ENCODE measurements at places on chromosomes 1 and 21.

DNA sequence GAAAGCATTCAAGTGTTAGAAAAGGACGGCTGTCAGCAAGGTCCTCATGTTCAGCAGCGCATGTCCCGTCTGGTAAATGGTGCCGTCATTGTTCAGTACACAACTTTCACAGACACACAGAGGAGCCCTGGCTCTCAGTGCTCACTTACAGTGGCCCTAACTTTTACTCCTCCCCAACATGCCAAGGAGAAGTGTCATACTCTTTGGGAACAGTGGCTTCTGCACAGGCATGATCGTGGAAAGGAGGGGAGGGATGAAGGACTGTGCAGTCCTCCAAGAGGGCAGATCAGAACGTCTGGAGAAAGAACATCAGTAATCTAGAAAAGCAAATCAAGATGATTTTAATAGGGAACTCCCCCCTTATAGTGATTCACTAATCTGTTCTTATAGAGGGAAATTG lies 3.8 kb upstream of the GRHL3 start:
- no peak for DNase-seq

DNA sequence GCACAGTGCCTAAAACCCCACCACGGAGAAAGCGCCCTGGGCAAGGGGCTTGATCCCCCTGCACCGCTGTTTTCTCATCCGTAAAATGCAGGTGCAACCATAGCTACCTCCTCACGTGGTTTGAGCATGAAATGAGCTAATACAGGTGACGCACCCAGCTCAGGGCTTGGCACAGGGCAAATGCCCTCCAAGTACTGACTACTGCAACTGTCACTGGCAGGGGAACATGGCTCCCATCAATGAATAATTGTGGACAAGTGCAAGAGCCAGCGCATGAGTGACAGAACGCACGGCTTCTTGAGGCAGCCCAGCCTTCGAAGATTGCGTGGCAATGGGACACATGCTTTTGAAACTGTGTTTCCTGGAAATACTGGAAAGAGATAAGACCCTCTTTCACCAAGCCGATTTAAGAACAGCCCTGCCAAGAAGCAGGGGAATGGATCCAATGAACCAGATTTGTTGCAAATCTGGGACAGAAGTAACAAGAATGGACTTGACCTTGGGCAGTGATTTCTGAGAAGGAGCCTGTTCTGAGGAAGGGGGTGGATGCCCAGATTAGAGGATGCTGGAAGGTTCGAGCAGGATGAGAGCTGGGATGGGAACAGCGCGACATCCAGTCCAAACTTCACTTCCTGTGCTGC lies 92.8 kb upstream of the IFFO2 start:
- DNase-seq, result no peak

DNA sequence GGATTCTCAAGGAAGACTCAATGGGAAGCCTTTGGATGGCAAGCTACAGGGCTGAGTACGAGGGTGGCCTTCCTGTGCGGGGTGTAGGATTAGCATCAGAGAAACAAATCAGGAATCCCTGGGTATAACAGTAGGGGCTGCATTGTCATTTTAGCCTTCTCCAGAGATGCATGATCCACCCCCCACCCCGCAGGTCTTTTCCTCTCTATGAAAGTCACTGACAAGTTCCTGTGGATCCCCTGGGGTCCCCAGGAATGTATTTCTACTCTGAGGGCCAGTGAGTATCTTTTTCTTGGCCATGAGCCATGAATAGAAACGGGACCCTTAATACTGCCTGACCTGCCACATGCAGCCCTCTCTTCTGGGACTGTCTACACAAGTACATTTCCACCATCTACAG lies 473.0 kb upstream of the VAMP3 start:
- DNase-seq, result no peak

DNA sequence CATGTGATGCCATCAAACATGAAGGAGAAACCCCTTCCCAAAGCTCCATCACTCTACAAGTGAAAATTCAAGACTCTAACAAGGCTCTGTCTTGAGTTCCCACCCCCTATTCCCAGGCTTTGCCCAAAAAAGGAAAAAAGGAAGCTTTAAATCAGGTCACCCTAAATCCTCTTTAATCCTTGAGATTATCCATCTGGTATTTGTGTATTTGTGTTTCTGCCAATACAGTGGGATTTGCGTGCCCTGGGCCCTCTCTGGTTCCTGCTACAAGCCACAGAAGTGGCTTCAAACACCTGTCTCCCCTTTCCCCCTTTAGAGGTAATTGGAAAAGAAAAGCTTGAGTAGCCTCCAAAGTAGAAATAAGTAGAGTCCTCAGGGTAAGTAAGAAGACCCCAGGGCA lies 120.4 kb downstream of the EDEM3 start:
- DNase-seq, result no peak

GRCh38 chr1:26132128-26132833 lies 20.7 kb downstream of the PDIK1L start:
- DNase-seq, result no peak

- no peak for DNase-seq
Measured at GRCh38 chr1:183310753-183311479, 107.3 kb downstream of the NMNAT2 start.

Measured in hypothalamus (tissue), 51 donors.